ENCODE measurements at places on chromosomes 5 and 9. TPM values are rescaled to one million over a fixed set of nuclear protein-coding genes. Genes with fewer than 3 reads are reported as not detected.

DNA sequence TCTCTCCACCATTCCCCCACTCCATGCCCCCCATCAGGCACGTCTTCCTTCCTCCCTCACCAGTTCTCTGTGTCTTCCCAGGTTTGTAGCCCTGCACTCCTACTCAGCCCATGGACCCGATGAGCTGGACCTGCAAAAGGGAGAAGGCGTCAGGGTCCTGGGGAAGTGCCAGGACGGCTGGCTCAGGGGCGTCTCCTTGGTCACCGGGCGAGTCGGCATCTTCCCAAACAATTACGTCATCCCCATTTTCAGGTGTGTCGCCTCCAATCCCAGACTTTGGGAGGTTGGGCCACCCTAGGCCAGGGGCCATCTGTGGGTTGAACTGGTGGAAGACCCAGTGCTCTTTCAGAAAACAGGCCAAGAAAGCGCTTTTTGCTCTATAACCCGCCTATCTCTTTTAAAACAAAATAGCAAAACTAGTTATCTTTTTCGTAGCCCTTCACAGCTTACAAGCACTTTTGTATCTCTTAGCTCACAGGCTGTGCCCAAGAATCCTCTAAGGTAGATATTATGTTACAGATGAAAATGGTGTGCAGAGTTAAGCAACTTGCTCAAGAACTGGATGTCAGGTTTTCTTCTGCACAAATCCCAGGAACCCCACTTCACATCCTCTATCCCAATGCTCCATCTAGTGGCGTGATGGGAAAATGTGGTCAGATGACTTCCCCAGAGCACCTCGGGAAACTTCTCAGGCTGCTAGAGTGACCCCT is 56.2 kb downstream of the PLAC8L1 start:
- peak; percentile 72 for DNase-seq

GRCh38 chr9:136084063-136084944 is 10.8 kb downstream of the NACC2 start:
- DNase-seq = no peak

DNA sequence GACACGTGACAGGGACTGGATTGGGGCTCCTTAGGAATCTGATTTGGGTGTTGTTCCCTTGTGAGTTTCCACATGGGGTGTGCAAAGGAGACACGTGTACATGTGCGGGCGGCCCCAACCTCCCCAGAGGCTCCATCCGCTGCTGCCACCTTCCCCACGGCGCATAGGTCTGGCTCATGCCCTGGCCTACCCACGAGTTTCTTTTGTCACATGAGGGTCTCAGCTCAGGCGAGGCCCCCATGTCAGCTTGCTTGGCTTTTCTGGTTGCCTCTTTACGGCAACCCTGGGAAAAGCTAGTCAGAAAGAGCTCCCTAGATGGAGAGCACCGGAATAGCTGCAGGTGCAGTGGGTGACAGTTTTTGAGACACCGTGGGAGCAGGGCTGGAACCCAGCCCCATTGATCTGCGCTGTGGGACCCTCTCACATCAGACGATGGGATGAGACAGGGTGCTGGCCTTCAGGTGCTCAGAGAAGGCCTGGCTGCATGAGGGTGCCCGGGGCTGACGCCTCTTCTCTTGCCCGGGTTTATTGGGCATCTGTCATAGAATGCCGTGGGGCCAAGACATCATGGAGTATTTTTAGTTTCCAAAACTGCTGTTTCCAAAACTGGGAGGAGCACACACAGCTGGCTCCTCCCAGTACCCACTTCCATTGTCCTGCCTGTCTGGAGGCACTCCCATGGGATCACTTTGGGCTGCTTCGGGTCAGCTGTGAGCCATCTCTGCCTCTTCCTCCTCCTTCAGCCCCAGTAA is 107.8 kb downstream of the WNK2 start:
- no peak for DNase-seq

Gene C9orf152
- not detected for total RNA-seq

- no peak for DNase-seq
Observed at GRCh38 chr5:74386571-74387334, 253.8 kb downstream of the ENC1 start.

DNA sequence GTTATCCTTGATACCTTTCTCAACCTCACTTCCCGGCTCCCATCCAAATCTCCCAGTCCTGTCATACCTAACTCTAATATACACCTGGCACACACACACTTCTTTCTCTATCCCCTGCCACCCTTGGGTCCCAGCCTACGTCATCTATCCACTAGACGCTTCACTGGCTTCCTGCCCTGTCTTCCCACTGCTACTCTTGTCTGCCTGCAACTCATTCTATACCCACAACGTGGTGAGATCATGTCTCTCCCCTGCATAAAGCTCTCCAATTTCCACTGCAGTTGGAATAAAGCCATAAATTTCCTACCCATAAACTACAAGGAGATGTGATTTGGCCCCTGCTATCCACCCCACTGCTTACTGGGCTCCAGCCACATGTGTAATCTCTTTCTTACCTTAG is 93.5 kb downstream of the JMY start:
- DNase-seq = no peak

DNA sequence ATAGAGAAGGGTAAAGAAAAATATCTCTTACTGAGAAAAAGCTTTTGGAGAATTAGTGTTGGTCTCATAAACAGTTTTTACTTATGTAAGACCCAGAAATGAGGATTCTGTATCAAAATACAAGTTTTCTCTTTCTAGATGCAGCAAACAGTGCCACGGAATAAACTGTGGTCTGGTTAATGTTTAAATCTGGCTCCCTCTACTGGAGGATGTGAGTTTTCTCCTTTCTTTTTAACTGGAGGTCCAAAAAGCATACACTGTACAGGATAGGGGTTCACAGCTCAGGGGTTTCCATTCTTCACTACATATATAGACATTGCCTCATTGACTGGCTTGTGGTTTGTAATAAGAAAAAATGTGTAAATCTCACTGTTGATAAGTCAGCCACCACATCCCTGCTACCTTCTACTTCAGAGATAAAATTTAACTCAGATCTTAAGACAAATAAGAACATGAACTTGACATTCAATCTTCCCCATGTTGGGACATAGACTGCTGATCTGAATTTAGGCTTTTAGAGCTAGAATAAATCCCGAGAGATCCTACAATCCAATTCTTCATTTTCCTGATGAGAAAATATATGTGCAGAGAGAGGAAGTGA is 98.9 kb downstream of the CFAP95 start:
- peak; percentile 30 for DNase-seq

Gene THOC3
- total RNA-seq = 111 TPM

- no peak for DNase-seq
Observed at GRCh38 chr5:15555176-15555575, 55.2 kb downstream of the FBXL7 start.

Gene TUT7
- 13.8 TPM for total RNA-seq

- no peak for DNase-seq
Observed at GRCh38 chr9:135103001-135103446, 15.6 kb downstream of the OLFM1 start.

Gene FGF1
- total RNA-seq = not detected

- DNase-seq = no peak
Observed at GRCh38 chr9:134656334-134657006, 14.9 kb downstream of the COL5A1 start.

- DNase-seq = peak; percentile 66
Observed at GRCh38 chr9:131799177-131799823, 59.4 kb upstream of the RAPGEF1 start.

Gene SHOC1
- total RNA-seq = not detected

Gene GPX8
- 0.62 TPM for total RNA-seq

DNA sequence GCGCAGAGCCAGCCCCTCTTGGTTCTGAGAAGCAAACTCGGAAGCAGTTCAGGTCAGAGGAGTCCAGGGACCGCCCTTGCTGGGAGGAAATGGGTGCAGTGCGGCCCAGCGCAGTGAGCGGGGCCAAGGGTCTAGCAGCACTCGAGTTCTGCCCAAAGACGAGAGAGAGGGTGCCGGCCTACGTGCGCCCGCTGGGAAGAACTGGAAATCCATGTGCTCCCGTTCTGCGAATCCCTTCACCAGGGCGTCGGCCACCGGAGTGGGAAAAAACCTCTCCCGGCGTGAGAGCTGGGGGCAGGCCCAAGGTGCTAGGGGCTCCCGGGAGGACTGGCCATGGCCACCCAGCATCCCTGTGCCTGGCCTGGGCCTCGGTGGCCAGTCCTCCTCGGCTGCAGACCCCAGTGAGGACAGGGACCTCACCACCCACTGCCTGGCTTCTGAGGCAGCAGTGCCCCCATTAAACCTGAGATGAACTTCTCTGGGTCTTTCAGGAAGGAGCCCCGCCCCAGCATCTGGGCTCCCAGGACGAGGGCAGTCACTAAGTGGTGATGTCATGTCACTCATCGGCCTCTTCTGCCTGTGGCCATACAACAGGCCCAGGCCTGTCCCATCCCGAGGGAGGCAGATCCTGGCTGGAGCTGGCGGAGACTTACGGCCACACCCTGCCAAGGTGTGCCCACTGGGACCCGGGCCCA is 10.6 kb downstream of the TMEM250 start:
- DNase-seq = peak; percentile 52

GRCh38 chr5:175305251-175305650 is 138.7 kb downstream of the DRD1 start:
- no peak for DNase-seq

GRCh38 chr9:121156263-121156731 is 45.4 kb downstream of the RAB14 start:
- DNase-seq = no peak

GRCh38 chr5:123283499-123283898 is 139.7 kb downstream of the CEP120 start:
- DNase-seq = no peak

Gene SPAG8
- 0.36 TPM for total RNA-seq

- no peak for DNase-seq
Observed at GRCh38 chr5:91670122-91670521, 287.0 kb upstream of the ARRDC3 start.

GRCh38 chr9:9174358-9174757 is 1374.8 kb upstream of the DMAC1 start:
- DNase-seq = no peak

DNA sequence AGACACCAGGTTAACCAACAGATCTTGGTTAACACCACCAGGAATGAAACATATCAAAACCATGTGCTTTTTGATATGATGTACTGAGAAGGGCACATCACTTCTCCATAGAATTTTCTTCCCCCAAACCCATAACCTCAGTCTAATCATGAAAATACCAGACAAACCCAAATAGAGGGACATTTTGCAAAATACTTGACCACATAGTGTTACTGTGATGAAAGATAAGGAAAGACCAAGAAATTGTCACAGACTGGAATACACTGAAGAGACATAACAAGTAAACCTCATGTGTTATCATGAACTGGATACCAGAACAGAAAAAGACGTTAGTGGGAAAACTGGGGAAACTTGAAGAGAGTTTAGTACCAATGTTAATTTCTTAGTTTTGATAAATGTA is 74.9 kb upstream of the VCAN start:
- DNase-seq = no peak

Gene CAMK4
- 0.35 TPM for total RNA-seq

Gene PCDHGB1
- total RNA-seq = 0.29 TPM

DNA sequence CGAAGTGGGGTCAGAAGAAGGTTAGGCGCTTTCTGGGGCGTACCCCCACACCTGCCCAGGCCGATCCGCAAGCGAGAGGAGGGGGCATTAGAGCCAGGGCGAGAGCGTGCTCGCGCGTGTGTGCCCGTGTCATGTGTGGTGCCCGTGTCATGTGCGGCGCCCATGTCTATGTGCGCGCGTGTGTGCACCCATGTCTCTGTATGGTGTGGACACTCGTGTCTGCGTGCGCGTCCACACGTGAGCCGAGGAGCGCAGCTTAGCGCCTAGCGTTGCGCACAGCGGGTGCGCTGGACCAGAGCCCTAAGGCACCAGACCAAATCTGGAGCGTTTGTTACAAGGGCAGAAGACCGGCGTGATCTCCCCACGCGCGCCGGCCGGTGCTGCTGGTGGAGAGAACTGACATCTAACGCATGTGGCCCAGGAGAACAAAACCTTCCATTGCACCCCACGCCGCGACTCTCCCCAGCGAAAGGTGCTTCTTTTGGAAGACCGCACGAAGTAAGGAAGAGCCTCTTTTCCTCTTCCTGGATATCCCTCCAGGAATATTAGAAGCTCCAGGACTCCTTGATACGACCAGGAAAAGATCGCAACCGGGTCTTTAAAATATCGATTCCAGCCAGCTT is 644 bp downstream of the NIM1K start:
- no peak for DNase-seq

DNA sequence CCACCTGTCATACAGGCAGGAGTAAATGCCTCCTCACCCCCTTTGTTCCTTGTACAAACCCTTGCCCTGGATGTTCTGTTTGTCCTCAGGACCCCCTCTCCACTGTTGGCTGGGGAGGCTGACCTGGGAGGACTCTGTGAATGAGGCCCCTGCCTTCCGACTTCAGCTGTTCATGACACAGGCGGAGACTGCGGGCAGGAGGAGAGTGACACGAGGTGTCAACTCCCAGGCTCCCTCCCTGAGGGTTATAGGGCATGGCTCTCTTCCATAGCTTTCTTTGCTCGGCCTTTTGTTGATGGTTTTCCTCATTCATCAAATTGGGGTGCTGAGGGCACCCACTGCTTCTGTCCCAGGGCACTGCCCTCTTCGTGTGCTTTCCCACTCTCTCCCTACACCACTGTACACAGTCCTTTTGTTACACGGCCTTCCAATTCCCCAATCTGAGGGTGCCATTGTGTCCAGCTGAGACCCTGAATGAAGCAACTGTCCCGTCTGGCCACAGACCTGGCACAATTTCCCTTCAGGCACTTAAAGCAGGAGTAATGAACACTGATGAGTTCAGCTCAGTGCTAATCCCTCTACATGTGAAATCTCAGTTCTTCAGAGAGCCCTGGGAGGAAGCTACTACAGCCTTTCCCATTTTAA is 33.8 kb downstream of the KCNIP1 start:
- no peak for DNase-seq

DNA sequence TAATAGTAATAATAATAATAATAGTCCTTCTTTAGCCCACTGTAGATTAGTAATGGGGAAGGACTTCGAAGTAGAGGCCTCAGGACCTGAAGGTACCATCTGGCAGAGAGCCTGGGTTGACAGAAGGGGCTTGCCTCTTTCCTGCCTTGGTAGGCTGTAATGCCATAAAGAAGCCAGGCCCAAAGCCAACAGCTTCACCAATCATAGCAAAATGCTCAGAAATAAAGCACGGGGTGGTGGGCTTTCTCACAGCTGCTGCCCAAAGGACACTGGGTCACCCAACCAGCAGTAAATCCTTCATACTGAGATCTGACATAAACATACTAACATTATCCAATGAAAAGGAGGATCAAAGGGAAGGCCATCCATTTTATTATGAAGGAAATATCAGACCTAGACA is 70.7 kb downstream of the SUSD1 start:
- no peak for DNase-seq
